Natural killer cell treated with Interleukin-12 subunit alpha and Interleukin-12 subunit beta and Interleukin-15 and Interleukin-18, amount 100 ng/mL, for 72 hours (primary cell): ENCODE measurements at places on chromosomes 1 and 21.
A peak's percentile ranks its signal among the peaks of the same experiment; 100 is the strongest.

- no peak overlapping the region for H3K27ac ChIP-seq
- H3K4me1 ChIP-seq: no peaks in the 10 kb centered on the region
- H3K27me3 ChIP-seq: no peaks in the 10 kb centered on the region
- H3K36me3 ChIP-seq: no peaks in the 10 kb centered on the region
- H3K4me3 ChIP-seq: no peak overlapping the region
- DNase-seq: no peak
Measured at GRCh38 chr1:3510136-3510955, 55.9 kb downstream of the ARHGEF16 start.

DNA sequence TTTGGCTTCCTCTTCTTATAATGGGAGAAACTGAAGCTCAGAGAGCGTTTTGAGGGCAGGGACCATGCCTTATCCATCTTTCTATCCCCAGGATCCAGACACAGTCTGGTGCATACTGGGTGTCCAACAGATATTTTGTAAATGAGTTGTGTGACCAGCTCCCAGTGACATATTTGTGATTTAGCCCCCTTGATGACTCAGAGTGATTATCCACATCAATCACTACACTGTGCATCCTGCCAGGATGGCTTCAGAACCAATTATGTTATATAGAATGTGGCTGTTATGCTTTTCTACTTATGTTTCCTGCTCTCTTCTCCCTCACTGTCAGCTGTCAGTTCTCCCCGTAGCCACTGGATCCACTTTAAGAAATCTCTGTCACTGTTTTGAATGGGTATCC is 11.3 kb downstream of the OLFML3 start:
- no peaks in the 10 kb centered on the region for H3K4me1 ChIP-seq
- H3K27me3 ChIP-seq: no peaks in the 10 kb centered on the region
- no peak overlapping the region for H3K27ac ChIP-seq
- DNase-seq: no peak

GRCh38 chr1:203769505-203770343 is 4.7 kb downstream of the LAX1 start:
- H3K27me3 ChIP-seq: no peaks in the 10 kb centered on the region
- H3K27ac ChIP-seq: peak overlapping the region; percentile 83
- peaks cover 5% of the 10 kb centered on the region for H3K36me3 ChIP-seq
- no peak for DNase-seq
- H3K4me1 ChIP-seq: peaks cover 40% of the 10 kb centered on the region
- peak overlapping the region; percentile 30 for H3K4me3 ChIP-seq

GRCh38 chr1:42924851-42925760 is 33.6 kb downstream of the SLC2A1 start:
- peak overlapping the region; percentile 72 for H3K27ac ChIP-seq
- H3K4me1 ChIP-seq: peaks cover 54% of the 10 kb centered on the region
- H3K36me3 ChIP-seq: peaks cover 29% of the 10 kb centered on the region
- DNase-seq: no peak

- DNase-seq: no peak
- no peaks in the 10 kb centered on the region for H3K36me3 ChIP-seq
- no peaks in the 10 kb centered on the region for H3K4me1 ChIP-seq
- H3K27me3 ChIP-seq: no peaks in the 10 kb centered on the region
- H3K27ac ChIP-seq: no peak overlapping the region
- H3K4me3 ChIP-seq: no peak overlapping the region
Measured at GRCh38 chr1:223616586-223616985, 48.9 kb downstream of the CAPN8 start.

DNA sequence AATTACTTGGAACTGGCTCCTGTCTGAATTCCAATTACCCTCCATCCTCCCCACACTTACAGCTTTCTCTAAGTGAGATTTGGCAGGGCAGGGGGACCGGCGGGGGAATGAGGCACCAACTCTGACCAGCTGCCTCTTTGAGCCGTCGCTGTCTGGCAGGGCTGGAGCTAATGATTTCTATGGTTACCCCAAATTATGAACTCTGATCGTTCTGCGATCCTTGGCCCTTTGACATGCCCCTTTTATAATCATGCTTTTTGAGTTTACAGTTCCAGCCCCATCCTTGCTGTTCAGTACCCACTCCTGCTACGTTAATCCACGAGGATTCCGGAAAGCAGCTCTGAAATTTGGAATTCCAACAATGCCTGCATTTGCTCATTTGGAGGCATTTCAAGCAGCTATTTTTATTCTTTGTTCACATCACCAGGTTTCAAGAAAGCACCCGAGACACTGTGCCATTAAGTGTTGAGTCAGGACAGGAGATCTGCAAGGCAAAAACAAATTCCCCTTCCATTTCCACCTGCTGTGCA is 54.6 kb upstream of the LBR start:
- no peak for DNase-seq
- H3K4me1 ChIP-seq: peaks cover 6% of the 10 kb centered on the region
- H3K36me3 ChIP-seq: no peaks in the 10 kb centered on the region
- no peaks in the 10 kb centered on the region for H3K27me3 ChIP-seq
- H3K27ac ChIP-seq: no peak overlapping the region

GRCh38 chr1:191697556-191697955 is 460.7 kb upstream of the RGS18 start:
- no peak overlapping the region for H3K4me3 ChIP-seq
- H3K27me3 ChIP-seq: no peaks in the 10 kb centered on the region
- no peaks in the 10 kb centered on the region for H3K36me3 ChIP-seq
- no peak overlapping the region for H3K27ac ChIP-seq
- no peak for DNase-seq

DNA sequence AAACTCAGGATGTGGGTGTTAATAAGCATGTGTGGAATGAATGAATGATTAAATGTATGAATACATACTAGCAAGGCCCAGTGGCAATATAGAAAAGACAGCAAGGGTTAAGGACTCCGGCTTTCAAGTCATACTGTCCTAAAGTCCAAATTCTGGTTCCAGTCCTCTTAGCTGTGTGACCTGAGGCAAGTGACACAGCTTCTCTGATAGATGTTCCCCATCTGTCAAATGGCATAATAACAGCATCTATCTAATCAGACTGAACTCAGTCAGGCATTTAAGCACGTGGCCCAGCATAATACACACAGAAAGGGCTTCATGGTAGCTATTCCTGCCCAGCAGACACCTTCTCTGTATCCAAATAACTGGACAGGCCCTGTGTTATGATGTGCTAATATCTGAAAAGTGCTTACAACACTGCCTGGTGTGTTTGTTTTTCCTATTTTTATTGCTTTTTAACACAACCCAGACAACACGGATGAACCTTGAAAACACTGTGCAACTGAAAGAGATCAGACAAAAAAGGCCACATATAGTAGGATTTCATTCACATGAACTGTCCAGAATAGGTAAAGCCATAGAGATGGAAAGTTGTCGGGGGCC is 12.4 kb downstream of the ASAP3 start:
- H3K4me1 ChIP-seq: no peaks in the 10 kb centered on the region
- peaks cover 3% of the 10 kb centered on the region for H3K27me3 ChIP-seq
- no peak overlapping the region for H3K4me3 ChIP-seq
- H3K36me3 ChIP-seq: no peaks in the 10 kb centered on the region
- no peak overlapping the region for H3K27ac ChIP-seq
- DNase-seq: no peak

DNA sequence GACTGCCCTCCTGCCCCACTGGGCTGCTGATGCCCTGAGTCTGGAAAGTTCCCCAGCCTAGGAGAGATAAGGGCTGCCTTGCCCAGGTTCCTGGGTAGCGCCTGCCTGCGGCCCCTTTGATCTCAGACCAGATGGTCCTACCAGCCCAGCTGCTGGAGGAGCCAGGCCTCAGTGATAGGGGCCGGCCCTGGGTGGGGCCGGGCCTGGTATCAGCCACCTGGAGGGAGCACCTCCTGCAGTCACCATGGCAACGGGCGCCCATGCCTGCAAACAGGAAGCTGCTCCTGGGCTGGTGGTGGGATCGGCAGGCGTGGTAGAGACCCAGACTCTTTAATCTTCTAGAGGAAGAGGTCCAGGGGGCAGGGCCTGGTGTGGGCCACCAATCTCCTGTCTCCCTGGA is 119.7 kb upstream of the WNT4 start:
- H3K27ac ChIP-seq: no peak overlapping the region
- no peak overlapping the region for H3K4me3 ChIP-seq
- H3K27me3 ChIP-seq: peaks cover 11% of the 10 kb centered on the region
- no peak for DNase-seq
- H3K36me3 ChIP-seq: no peaks in the 10 kb centered on the region
- no peaks in the 10 kb centered on the region for H3K4me1 ChIP-seq

DNA sequence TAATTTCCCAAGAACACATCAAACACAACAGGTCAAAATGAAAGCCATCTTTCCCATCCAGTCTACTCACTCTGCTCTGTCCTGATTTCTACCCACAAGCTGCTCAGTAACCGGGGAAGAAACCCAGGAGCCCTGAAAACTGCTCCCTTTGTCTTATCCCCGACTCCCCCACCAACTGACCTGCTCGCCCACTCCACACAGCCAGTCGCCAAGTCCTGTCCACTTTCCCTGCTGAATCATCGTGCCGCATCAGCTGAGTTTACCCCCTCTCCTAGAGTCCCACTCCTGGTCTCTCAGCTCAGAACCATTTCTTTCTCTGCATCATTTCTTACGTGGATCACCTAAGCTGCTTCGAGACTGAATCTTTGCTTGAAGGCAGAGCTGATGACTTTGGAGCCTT is 11.2 kb upstream of the RCAN1 start:
- no peak overlapping the region for H3K4me3 ChIP-seq
- H3K4me1 ChIP-seq: no peaks in the 10 kb centered on the region
- peaks cover 29% of the 10 kb centered on the region for H3K27me3 ChIP-seq
- H3K36me3 ChIP-seq: no peaks in the 10 kb centered on the region
- DNase-seq: no peak

DNA sequence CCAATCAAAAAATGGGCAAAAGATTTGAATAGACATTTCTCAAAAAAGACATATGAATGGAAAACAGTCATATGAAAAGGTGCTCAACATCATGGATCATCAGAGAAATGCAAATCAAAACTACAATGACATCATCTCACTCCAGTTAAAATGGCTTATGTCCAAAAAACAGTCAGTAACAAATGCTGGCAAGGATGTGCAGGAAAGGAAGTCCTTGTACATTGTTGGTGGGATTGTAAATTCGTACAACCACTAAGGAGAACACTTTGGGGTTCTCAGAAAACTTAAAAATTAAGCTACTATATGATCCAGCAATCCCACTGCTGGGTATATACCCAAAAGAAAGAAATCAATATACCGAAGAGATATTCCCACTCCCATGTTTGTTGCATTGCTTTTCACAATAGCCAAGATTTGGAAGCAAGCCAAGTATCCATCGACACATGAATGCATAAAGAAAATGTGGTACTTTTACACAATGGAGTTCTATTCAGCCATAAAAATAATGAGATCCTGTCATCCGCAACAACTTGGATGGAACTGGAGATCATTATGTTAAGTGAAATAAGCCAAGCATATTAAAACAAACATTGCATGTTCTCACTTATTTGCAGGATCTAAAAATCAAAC is 17.9 kb downstream of the GBP5 start:
- no peaks in the 10 kb centered on the region for H3K27me3 ChIP-seq
- peak overlapping the region; percentile 82 for H3K27ac ChIP-seq
- H3K4me1 ChIP-seq: peaks cover 65% of the 10 kb centered on the region
- DNase-seq: no peak
- H3K4me3 ChIP-seq: no peak overlapping the region

GRCh38 chr1:231037585-231038517 is 2.2 kb downstream of the FAM89A start:
- peaks cover 36% of the 10 kb centered on the region for H3K4me1 ChIP-seq
- peak overlapping the region; percentile 62 for H3K4me3 ChIP-seq
- DNase-seq: no peak

DNA sequence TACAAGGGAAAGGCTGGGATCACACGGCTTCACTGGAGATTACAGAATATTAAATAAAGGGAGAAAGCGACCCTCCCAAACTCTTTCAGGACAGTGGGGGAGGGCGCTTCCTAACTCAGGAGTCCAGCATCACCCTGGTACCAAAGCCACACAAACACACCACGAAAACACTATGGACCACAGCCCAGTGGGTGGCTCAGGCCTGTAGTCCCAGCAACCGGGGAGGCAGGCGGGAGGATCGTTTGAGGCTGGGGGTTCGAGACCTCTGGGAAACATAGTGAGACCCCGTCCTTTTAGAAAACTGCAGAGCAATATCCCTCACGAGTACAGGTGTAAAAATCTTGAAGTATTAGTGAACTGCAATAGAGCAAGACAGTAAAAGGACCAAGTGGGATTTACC is 16.0 kb downstream of the TRIM11 start:
- no peaks in the 10 kb centered on the region for H3K36me3 ChIP-seq
- no peak overlapping the region for H3K4me3 ChIP-seq
- no peaks in the 10 kb centered on the region for H3K27me3 ChIP-seq
- DNase-seq: no peak
- peaks cover 3% of the 10 kb centered on the region for H3K4me1 ChIP-seq
- no peak overlapping the region for H3K27ac ChIP-seq

DNA sequence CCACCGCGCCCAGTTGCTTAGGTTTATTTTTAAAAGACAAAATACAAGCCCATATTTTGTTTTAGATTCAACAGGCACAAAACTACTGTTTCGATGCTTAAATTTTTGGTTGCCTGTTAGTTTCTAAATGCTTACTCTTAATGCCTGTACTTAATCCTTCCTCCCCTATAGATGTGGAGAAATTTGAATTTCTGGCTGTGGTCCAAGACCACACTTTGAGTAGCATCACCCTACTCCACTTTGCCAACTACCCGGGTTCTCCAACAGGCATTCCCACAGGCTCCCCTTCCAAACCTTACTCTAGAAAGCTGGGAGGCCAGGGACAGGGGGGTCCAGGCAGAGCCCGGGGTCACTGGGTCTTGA is 20.0 kb downstream of the LACTBL1 start:
- peaks cover 8% of the 10 kb centered on the region for H3K27me3 ChIP-seq
- no peak overlapping the region for H3K27ac ChIP-seq
- H3K4me3 ChIP-seq: no peak overlapping the region
- no peak for DNase-seq
- no peaks in the 10 kb centered on the region for H3K4me1 ChIP-seq
- H3K36me3 ChIP-seq: no peaks in the 10 kb centered on the region

DNA sequence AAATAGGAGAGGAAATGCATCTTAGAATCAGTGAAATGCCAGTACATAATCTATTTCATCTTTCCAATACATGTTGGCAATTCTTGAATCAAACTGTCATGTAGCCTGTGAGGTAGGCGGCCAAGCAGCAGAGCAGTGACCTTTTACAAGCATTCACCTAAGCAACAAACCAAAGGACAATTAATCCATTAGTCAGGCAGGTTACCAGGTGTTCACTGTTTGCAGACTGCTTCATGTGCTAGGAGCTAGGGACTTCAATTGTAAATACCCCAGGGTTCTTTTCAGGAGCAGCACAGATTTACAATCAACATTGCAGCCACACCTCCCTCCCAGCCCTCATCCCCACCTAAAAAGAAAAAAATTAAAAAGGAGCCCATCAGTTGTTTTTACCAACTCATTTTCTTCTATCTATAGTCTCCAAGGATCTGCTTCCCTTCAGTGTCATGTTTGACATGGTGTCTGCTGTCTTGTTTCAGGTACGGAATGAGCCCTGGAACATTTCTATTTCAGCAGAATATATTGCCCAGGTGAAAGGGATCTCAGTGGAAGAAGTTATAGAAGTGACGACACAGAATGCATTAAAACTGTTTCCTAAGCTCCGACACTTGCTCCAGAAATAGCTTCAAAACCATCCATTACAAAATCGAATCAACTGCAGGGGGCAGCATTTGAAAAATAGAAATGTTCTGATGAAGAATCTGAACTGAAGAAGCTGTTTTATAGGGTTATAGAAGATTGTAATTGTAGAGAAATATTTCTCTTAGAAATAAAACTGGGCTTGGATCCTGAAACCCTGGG is 23.0 kb downstream of the TATDN3 start:
- H3K36me3 ChIP-seq: no peaks in the 10 kb centered on the region
- H3K4me1 ChIP-seq: peaks cover 3% of the 10 kb centered on the region
- H3K27ac ChIP-seq: no peak overlapping the region
- DNase-seq: no peak
- no peak overlapping the region for H3K4me3 ChIP-seq

GRCh38 chr1:195439661-195440060 is 1168.6 kb downstream of the KCNT2 start:
- no peak for DNase-seq
- H3K4me1 ChIP-seq: no peaks in the 10 kb centered on the region
- H3K4me3 ChIP-seq: no peak overlapping the region
- H3K27ac ChIP-seq: no peak overlapping the region
